Stimulated activated CD8-positive, alpha-beta memory T cell treated with anti-CD3 and anti-CD28 coated beads, Interleukin-15, amount 100 ng/mL, for 4 hours (primary cell): ENCODE measurements at places on chromosomes 11 and 22.

GRCh38 chr11:27599217-27599616, 92.6 kb upstream of the LIN7C start:
- DNase-seq: no peak

DNA sequence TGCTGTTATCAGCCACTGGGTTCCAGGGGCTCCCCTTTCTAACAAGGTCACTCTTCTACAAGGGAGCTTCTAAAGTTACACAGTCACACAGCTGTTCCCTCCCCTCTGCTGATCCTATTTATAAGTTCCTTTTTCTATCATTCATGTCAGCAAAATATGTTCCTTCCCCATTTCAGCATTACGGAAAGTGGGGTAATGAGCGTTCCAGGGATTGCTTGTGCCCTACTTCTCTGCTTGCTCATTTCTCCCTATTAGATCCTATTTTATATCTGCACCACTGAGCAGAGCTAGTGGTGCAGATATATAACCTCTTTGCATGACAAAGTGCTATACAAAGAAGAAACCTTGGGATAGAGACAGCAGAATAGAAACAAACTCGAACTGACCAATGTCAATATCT, 22.7 kb upstream of the PLEKHB1 start:
- no peak for DNase-seq

DNA sequence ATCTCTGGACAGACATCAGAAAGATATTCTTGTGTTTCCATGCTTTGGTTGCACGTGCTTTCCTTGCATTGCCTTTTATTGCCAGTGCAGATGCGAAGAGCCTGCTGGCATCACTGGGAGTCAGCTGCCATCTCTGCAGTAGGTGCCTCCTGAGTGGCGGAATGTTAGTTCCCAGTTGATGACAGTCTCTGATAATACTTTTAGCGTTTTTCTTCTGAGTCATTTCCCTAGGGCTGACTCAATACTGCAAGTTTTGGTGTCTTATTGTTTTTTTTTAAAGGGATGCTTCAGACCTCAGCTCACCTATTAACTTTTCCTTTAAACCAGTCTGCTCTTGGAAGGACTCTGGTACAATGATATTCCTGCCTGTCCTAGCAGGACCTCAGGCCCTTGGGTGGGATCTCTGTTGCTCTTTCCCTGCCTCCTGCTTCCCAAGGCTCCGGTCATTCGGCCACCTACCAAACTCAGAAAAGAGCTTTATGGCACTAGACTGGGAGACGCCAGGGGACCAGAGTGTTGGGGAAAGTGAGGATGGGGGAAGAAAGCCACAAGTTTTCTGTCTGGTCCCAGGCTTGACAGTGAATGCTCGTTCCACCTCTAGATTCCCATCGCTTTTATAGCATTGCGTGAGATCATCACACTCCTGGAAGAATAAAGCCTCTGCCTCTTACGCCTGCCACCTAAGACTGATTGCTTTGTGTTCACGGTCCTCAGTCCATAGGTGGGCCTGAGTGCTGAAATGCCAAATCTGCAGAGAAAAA, 308.7 kb downstream of the DDX10 start:
- DNase-seq: no peak

DNA sequence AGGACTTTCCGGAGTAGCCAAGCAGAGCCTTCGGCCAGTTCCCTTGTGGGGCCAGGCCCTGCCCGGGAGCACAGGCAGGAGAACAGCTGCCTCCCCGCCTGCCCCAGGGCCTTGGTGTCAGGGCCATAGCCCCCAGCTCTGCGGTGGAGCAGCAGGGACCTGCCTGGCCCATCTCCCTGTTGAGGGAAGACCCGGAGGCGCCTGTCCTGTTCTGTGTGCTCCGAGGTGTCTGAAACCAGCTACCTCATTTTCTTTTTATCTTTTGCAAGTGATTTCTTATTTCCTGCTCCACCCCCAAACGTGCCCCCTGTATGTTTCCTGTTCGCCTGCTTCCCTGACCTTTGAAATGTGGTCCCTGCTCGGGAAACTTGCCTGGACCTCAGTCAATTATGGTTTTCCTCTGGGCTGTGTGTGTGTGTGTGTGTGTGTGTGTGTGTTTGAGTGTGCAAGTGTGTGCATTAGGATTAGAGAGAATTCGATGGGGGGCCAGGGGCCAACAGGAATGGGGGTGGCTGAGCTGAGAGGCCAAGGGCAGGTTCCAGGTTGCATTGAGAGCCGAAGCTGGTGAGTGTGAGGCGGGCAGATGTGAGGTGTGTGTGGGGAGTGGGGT, 19.1 kb downstream of the LRP5 start:
- no peak for DNase-seq

DNA sequence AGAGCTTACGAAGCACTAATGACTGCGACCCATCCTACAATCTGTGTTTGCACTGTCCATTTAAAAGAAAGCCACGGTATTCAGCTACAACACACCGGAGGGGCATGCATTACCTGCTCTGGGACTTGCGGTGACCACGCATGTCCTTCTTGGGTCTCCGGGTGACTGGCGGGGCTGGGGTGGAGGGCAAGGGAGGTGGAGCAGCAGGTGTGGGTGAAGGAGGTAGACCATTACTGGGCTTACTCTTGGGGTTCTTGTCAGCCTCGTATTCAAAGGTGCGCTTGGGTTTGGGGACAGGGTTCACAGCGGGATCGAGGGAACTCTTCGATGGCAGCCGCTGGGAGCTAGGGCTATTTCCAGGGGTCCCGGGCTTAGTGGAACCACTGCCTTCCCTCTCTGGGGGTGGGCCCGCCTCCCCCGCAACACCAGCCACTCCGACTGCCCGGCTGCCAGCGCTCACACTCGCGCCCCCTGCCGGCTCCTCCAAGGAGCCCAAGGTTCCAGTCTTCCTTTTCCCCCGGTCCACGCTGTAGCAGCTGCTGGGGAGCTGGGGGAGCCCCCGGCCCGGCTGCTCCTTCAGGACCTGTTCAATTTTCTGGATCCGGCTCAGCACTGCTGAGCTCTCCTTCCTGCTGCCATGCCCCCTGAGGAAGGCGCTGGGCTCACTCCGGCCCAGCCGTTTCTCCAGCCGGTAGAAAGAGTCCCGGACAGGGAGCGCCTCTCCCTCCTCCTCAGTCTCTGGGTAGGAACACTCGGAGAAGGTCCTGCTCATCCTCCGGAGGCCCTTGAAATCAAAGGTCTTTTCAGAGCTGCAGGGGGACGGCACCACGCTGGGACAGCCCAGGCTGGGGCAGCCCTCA, 47.5 kb downstream of the RPL27A start:
- DNase-seq: no peak

GRCh38 chr11:111759778-111760407, 6.3 kb downstream of the PPP2R1B start:
- DNase-seq: no peak

GRCh38 chr11:84628871-84629620, 998.1 kb downstream of the DLG2 start:
- DNase-seq: no peak

DNA sequence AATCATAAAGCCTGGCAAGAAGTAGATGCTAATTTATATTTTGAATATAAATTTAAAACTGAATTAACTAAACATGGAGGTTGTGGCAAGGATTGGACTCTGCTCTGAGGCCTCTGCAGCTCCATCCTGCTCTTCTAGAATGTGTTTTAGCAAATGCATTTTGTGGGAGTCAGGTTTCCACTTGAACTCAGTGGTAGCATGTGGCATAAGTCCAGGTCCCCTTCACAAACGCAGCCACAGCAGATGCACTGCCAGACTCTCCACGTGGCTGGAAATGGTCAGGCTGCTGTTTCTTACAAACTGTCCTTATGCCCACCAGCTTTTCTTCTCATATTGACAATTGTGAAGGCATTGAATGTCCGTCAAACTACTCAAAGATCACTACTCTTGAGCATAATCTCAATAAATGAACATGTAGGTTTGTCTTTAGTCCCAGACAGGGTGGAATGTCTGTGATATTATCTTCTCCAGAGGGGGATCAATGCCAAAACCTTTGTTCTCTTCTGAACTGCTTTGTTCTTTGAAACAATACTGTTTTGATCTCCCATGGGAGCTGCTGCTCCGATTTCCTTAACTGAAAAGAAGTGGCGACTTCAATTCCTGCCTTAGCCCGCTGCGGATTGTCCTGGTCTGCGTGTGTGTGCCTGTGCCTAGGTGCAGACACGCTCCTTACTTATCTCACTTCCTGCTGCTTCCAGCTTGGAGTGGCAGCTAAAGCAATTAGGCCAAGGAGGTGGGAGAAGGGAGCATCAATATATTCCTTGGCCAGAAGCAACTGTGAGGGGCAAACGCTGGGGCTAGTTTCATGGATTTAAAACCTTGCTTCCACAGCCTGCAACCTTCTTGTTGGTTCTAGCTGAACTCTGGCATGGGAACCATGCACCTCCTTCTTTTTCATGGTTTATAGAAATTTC, 24.2 kb downstream of the EIF4G2 start:
- DNase-seq: no peak

GRCh38 chr11:101741061-101741460, 157.3 kb upstream of the TRPC6 start:
- DNase-seq: no peak

- no peak for DNase-seq
Observed at GRCh38 chr11:8089791-8090510, 8.9 kb downstream of the TUB start.

GRCh38 chr11:34466802-34467488, 28.2 kb downstream of the CAT start:
- DNase-seq: no peak

GRCh38 chr11:19328586-19329311, 88.0 kb upstream of the E2F8 start:
- no peak for DNase-seq

GRCh38 chr11:48169717-48170116, 46.9 kb upstream of the OR4B1 start:
- DNase-seq: no peak

- DNase-seq: no peak
Observed at GRCh38 chr11:64500176-64501013, 90.6 kb upstream of the SLC22A12 start.

DNA sequence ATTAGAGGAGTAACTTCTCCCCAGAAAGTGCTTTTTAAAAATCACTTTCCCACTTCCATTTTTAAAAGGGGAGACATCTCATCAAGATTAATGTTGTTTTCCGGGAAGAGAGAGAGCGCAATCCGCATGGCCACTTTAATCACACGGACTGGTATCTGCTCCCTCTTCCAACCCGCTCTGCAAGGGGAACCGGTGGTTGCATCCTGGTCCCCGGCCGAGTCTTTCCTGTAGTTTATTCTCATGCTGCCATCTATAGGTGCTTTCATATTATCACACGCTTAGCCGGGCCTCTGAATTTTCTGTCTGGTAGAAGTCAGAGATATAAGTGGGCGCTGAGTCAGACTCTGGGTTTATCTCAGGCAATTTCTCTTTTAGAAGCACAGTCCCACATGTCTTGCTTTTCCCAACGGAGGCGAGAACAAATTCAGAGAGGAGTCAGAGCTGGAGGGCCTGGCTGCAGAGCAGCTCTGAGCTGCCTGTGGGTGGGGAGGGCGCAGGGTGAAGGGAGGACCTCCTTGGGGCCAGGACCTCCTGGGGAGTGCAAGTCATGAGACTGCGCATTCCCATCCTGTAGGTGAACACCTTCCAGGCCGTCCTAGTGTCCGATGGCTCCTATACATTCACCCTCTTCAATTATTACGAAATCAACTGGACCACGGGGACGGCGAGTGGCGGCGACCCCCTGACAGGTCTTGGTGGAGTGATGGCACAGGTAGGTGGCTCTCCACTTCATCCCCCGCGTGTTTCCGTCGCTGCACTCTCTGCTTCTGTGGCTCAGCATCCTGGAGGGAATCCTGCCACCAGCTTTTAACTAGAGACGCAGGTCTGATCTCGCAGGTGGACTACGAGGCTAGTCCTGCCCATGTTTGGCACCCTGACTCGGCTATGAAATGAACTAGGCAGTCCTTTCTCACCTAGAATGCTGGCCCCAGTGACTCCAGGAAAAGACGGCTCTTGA, 11.7 kb downstream of the TECTA start:
- no peak for DNase-seq

- no peak for DNase-seq
Observed at GRCh38 chr22:30198921-30199320, 47.6 kb downstream of the LIF start.

GRCh38 chr22:35664955-35665587, 16.8 kb downstream of the APOL6 start:
- no peak for DNase-seq

- DNase-seq: no peak
Observed at GRCh38 chr22:22244316-22245250, at the start of gene VPREB1. VPREB1 (plus strand) TSS chr22:22244786; CDS start chr22:22244814, 28 bp downstream.

- DNase-seq: no peak
Observed at GRCh38 chr11:17983569-17983968, 29.3 kb downstream of the SERGEF start.

GRCh38 chr22:46336119-46337078, 885 bp downstream of the TRMU start:
- DNase-seq: no peak

- no peak for DNase-seq
Observed at GRCh38 chr22:27135031-27135981, 477.9 kb downstream of the MIAT start.

DNA sequence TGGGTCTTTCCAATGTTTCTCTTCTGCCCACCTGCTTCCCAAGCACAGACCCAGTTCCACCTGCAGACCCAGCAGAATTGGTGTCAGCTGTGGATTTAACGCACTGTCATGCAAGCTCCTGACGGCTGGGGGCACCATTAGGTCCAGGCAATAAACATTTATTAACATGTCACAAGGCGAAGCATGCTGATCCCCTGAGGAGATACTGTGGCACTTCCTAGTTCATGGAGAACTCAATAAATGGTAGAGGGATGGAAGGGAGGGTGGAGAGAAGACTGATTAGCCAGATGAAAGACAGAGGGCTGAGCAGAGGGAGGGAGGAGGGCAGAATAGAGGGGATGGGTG, 68.3 kb upstream of the TSPAN18 start:
- no peak for DNase-seq

DNA sequence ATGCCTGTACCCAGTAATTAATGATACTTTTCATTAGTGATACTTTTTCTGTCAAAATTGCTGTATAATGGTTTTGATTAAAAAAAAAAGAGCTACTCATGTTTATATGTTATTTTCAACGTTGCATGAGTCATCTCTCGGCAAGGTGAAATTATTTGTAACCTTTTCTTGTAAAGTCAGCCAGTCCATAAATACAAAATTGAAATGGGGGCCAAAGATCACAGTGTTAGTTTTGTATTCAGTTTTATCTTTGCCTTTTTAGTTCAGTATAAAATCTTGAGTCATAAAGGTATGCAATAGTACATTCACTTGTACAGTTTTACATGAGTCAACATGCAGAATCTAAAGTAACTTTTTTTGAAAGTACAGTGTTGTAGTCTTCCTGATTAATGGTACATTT, 4.3 kb downstream of the ARHGEF12 start:
- DNase-seq: no peak

DNA sequence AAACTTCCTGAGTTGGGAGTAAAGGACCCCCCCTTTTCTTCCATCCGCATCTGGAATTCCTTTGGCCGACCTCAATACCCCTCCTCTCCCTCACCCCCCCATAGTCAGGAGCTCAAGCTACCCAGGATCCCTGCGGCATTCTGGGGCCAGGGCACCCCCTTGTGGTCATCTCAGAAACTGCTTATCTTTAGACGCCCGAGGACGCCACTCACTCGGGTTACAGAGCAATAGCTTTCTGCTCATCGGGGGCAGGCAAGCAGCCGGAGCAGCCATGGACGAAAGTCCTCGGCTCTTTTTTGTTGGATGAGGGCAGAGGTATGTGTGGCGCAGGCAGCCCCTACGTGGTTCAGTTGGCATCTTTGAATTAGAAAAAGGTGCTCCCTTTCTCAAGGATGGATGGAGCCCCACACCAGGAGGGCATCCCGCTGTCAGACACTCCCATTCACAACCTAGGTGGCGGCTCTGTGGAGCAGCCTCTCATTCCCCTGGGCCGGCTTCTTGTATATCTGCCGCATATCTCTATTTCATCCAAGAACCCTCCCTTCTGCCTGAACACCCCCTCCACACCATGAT, 2.3 kb downstream of the C1QTNF5 start:
- DNase-seq: no peak
